T-cell (primary cell): ENCODE measurements at places on chromosomes 4 and X.
A peak's percentile ranks its signal among the peaks of the same experiment; 100 is the strongest.

GRCh38 chrX:39944416-39944815 is 153.3 kb downstream of the BCOR start:
- DNase-seq: no peak

DNA sequence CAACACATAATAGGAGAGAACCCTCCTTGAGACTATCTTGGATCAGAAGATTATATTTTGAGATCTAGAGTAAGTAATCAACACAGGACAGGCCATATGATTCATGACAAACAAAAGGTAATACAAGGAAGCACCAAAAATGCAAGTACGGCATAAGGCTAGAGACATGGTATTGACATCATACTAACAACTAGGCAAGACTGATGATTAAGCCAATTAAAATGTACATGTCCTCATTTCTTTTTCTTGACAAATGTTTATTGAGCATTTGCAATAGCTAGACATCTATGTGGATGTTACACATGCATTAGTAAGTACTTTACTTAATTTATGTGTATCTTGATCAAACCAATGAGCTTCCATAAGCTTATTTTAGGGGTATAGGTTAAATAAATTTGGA is 695.7 kb upstream of the GALNTL6 start:
- no peak for DNase-seq

DNA sequence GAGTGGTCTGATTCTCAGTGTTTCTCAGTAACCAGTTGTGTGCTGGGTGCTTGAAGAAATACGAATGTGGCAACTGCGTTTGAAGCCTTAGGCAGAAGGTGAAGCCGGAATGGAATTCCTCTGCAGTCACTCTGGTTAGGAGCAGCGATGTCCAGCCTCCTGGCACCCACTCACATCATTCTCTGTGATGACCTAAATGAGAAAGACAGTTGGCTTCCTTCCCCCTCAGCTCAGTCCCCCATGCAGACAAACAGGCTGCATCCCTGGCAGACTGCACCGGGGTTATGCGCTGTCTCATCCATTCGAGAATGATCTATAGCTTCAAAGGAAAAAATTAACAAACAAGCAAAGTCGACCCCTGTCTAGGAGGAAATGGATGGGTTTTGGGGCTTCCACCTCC is 170.1 kb upstream of the SCML1 start:
- no peak for DNase-seq

DNA sequence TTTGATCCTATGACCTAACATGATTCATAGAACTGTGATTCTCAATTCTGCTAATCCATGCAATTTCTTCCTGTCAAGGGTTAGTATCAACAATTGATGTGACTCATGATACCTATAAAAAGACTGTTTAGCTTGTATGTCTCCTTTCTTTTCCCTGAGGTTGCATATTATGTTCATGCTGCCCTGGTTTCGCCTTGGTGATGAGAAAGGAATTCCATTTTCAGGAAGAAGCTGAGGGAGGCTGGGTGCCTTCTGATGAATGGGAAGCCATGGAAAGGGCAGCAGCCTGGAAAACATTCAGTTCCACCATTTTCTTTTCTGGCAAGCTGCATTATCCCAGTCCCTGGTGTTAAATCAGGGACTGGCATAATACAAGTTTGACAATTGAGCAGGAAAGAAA is 976.5 kb downstream of the RPA4 start:
- no peak for DNase-seq

GRCh38 chrX:14029425-14030173 is at the start of gene GEMIN8:
GEMIN8 (minus strand) TSS chrX:14029892; CDS start chrX:14021478, 8,414 bp downstream.
- DNase-seq: peak; percentile 85

GRCh38 chrX:9117851-9118250 is 83.9 kb upstream of the FAM9B start:
- DNase-seq: no peak

GRCh38 chrX:16005917-16006316 is 117.4 kb upstream of the GRPR start:
- DNase-seq: no peak

DNA sequence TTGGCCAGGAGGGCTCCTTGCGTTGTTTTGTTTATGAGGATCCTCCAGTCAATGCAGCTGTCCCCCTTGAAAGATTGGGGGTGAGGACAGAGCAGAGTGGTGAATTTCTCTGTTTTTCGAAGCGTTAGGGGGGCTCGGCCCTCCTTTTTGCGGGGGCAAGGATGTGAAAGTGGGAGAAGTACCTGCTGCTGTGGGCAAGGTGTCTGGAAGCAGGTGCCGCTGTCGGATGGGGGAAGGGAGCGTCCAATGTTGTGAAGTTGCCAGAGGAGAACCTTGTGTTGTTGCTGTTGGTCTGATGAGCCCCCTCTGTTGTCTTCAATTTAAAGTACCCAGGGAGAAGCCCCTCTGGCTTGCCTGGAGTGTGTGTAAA is 613 bp downstream of the GLRB start:
- DNase-seq: no peak

GRCh38 chrX:143081231-143081630 is 55.5 kb downstream of the SPANXN4 start:
- no peak for DNase-seq

DNA sequence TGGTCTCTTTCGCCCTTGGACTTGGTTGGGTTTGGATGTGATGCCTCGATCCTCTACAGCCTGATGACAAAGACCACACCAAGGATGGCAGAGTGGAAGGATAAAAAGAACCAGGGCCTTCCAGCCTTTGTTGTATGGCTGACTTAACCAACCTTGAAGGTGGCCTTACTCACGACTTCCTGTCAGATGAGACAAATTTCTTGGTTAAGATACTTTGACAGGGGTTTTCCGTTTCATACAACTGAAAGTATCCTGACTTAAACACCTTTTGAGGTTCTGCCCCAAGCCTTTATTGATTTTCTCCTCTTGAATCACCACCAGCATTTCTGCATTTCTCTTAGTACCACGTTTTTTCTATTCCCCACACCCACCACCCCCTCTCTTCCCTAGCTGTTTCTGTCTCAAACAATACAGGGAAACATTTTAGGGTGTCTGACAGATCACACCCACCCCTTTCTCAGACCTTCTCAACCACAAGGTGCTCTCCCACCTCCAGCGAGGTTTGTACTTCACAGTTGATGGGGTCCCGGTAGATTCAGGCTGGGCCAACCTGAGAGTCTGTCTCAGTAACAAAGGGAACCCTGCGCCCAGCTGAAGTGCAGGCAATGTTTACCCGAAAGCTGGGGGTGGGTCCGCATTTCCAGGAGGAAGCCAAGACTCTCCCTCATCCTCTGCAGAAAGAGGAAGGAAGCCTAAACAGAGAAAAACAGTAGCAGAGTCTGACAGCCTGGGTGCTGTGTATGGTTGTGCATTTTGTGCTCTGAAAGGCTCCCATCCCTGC is 5.0 kb upstream of the TSPAN5 start:
- peak; percentile 34 for DNase-seq

DNA sequence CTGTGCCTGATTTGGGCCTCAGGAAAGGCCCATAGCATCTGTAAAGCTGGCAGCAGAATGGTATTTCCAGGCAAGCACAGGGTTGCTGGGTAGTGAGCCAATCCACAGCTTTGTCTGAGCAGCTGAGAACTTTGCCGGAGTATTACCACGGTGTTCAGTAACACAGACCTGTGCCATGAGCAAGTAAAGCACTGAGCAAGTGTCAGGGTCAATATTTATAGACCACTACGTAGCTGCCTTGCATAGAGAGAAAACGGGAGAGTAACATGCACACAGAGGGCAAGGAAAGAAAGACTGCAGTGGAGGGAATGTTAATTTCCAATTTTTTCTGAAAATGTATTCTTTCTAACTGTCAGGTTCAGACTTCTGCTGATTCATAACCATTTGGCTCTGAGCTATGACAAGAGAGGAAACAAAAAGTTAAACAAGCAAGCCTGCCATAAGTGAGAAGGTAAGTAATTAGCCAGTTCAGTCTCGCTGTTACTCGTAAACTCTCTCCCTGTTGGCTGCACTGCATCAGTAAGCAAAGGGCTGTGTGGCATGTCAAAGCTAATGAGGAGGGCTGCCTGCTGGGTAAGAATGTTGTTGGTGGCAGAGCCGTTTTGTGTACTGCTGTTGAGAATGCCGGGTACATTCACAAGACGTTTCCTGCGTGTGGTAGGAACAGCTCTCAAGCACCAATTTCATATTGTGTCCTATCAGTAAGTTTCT is 238.1 kb downstream of the BMPR1B start:
- DNase-seq: no peak

- DNase-seq: no peak
These were observed 437.2 kb upstream of the ZFP42 start for GRCh38 chr4:187558391-187558790.

GRCh38 chr4:6300359-6300758 is 30.7 kb downstream of the WFS1 start:
- no peak for DNase-seq

DNA sequence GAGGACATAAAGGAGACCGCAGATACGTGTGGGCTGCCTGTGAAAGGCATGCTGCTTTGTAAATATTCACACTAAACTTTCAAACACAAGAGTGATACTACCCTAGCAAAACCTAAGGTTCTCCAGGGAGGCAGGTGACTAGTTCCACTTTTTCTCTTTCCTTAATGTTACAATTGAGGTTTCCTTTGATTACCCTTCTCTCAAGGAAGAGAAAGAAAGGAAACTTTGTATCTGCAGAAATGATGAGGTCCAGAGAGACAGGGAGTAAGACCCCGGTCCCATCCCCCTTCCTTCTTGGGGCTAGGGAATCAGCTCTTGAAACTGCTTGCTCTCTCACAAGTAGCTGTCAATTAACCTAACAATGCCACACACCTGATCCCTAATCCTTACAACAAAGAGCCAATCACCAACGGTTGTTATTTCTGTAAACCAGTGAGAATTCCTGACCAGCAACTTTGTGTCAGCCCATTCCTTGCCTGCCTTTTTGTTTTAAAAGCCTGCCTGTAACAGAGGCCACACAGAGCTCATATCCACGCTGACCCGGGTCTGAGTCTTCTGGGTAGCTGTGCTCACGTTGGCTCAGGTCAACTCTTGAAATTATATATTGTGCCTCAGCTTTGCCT is 754.8 kb upstream of the FRG1 start:
- DNase-seq: no peak

DNA sequence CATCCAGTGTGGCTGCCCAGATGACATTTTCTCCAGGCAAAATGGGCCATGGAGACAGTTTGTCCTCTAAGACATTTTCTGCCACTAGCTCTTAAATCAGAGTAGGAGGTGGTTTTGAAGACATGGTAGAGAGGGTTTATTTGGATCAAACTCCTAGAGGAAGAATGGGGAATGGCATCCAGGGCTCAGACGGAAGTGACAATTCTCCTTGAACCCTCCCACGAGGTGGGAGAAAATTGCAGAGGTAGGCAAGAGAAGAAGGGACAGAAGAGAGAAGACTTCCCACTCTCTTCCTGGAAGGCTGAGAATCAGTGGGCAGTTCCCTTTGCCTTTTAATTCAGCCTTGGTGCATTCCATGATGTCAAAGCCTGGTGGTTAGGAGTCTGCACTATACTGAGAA is 194.0 kb downstream of the SMIM20 start:
- DNase-seq: no peak

GRCh38 chrX:112935029-112935428 is 94.4 kb upstream of the AMOT start:
- no peak for DNase-seq

DNA sequence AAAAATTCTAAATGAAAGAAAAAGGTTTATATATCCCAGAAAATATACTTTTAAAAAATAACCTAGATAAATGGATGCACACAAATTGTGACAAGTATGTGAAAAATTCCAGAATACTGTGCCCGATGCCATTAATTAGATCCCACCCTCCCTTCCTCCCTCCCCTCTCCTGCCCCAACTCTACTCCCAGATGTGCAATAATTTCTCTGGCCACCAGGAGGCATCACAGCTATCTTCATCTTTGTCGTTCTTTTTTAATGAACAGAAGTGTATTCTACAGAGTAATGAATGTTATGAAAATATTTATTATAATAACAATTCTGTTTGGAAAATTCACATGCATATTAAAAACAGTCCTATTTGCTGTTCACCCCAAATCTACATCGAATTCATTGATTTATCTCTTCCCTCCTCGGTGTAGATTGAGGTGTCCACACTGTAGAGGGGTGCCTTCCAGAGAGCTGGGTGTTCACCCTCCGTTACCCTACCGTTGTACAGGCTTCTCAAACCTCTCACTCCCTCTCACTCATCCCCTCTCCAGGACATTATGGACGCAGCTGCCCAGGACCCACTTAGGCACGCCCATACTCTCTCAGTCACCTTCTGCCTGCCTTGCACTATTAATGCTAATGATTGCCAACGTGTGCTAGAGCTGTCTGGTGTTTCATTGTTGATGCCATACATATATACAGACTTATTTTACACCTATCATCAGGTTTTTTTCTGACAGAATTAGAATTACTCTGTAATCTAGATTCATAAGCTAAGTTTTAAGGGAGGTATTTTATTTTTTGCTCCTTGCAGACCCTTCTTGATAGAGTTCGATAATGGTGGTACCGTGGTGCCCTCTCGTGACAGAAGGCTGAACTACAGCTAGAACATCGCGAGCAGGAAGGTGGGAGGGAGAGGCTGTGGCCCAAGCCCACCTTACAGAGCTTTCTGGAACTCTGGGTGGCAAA is 14.1 kb downstream of the RAB40AL start:
- peak; percentile 54 for DNase-seq

GRCh38 chr4:18022572-18023050 is 1.1 kb upstream of the LCORL start:
- no peak for DNase-seq

- DNase-seq: no peak
These were observed 162.5 kb upstream of the MED14 start for GRCh38 chrX:40897718-40898270.

DNA sequence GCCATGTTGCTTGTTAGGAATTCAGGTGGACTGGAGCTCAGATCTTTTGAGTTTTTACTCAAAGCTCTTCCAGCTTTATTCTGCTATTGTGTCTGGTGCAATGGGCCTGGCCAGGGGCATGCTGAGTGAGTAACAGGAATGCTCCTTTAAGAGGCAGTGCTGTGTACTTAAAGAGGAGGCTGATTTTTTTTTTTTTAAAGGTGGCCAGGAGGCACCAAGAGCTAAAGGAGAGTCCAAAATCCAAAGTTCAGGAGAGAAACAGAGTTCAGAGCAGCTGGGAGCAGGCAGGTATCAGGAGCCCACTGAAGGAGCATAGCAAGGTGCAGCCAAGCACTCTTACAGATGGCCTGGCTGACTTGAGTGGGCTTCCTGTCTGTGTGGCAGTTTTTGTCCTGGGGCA is 178.7 kb downstream of the FMR1NB start:
- DNase-seq: no peak

DNA sequence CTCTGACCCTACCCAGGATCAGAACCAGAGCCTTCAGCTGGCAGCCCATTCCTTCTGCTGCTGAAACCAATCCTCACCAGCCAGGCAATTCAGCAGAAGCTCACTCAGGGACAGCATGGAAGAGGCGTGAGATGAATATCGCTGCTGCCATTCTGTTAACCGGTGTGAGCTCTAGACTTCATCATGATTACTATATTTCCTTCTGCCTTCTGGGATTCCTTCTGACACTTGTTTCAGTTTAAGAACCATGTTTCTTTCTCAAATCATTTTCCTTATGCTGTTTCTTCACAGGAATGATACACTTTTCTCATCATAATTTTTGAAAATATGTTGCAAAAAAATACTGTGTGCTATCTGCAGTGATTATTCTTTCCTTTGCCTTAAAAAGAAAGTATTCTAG is 473.4 kb upstream of the FTHL17 start:
- no peak for DNase-seq
